ENCODE measurements at places on chromosomes 1 and 21. TPM values are rescaled to one million over a fixed set of nuclear protein-coding genes. Genes with fewer than 3 reads are reported as not detected.

DNA sequence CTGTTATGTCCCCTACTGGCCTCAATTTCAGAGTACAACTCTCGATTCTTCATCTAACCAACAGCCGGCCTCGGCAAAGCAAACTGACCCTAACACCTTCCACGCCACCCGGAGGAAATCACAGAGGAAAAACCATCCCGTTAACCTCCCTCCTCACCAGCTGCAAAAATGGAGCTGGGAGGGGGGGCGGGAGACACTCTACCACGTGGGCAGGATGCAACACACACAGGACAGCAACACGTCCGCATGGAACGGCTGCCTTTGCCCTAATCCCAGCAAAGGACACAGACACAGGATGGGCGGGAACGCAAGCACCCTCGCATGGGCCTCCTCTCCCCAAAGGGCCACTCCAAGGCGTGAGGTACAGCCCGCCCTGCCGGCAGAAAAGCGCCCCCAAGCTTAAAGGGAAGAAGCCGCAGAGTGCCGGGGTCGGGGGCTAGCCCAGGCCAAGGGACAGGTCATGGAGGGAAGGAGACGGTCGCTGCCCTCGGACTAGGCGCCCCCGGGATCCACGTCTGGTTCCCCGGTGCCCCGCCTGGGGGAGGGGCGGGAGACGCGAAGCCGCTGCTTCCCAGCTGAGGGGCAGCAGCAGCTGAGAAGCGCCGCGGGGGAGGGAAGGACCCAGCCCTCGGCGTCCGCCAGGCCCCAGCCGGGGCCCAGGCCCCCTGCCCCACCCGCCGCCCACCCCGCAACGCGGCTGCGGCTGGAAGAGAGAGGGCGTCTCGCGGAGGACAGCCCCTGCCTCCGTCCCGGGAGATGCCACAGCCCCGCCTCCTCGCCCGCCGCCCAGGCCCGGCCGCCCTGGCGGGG, 590 bp downstream of the FOXJ3 start:
- peak; percentile 78 for DNase-seq

DNA sequence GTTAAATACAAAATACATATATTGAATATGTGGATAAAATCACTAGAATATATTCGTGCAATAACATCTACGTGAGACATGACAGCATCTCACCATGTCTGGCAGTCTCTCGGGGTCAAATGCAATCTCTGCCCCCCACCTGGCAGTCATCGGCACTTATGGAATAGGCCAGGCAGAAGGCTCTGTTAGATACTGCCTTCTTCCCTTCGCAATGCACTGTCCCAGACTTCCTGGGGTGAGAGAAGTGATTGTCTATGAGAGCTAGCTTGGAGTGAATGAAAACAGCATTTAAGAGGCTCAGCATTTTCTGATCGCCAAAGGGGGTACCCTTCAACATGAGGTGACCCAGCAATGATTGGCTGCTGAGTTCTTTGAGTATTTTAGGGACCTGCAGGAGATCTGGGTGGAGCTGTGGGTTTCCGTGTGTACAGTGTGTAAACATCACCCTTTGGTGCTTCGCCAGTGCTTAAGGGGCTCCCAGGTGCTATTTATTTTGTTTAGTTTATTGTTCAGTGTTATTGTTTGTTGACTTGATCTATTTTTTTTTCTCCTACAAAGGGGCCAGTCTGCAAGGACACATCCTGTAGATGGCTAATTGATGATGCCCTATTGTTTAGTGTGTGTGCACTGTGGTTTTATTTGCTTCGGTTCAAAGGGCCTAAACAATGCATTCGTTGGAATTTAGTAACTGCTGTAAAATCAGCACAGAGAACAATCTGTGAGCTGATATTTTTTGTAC, 10.2 kb downstream of the ERG start:
- DNase-seq, result no peak

- DNase-seq, result peak; percentile 65
Measured at GRCh38 chr1:21216835-21217811, 40.4 kb upstream of the EIF4G3 start.

DNA sequence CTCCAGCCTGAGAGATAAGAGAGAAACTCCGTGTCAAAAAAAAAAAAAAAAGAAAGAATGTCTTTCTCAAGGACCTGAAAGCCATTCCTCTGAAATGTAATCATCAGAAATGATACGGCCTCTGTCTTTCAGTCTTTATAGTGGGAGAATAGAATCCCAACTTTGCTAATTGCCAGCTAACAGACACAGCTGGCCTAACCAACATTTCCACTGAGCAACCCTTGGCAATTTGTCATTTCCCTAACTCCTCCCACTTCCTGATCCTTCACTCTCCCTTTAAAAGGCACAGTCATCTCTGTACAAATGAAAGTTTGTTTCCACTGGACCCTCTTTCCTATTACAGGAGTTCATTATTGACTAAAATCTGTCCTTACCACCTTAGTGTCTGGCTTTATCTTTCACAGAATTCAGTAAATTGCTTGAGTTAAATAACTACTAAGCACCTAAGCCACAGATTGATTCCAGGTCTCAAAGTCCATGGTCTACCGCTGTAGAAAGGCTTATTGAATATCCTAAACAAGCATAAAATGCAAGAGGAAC, 4.3 kb upstream of the CBR1 start:
- no peak for DNase-seq

GRCh38 chr1:43870306-43870705, 63.3 kb upstream of the ARTN start:
- no peak for DNase-seq

DNA sequence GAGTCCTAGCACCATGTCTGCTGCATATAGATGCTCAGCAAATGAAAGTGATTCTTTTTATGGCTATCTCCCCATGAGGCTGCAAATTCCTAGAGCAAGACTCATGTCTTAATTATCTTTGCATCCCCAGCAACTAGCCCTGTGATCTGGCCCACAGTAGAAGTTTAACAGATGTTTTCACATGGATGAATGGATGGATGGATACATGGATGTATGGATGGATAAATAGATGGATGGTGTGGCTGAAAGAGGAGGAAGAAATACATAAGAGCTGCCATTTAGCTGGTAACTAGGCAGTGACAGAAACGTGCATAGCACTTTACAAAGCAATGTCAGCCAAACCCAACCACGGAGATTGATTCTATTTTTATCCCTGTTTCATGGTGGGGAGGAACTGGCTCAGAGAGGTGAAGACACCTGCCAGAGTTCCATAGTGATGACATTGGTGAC, 32.7 kb upstream of the ZBTB40 start:
- DNase-seq, result no peak

PTPN22 gene
- total RNA-seq, result 8.5 TPM

GBP6 gene
- total RNA-seq, result not detected

RYR2 gene
- 1.8 TPM for total RNA-seq

COP1 gene
- 37.3 TPM for total RNA-seq

OR14K1 gene
- total RNA-seq, result not detected

CHAF1B gene
- total RNA-seq, result 1.3 TPM

ADAM30 gene
- total RNA-seq, result not detected

Data from stomach (tissue), 19 donors.